ENCODE measurements at places on chromosomes 5 and 9.
A peak's percentile ranks its signal among the peaks of the same experiment; 100 is the strongest.

GRCh38 chr9:128918921-128919320 is 1.9 kb upstream of the PHYHD1 start:
- DNase-seq, result no peak

GRCh38 chr5:134570886-134571285 is 45.4 kb downstream of the JADE2 start:
- peak; percentile 57 for DNase-seq

DNA sequence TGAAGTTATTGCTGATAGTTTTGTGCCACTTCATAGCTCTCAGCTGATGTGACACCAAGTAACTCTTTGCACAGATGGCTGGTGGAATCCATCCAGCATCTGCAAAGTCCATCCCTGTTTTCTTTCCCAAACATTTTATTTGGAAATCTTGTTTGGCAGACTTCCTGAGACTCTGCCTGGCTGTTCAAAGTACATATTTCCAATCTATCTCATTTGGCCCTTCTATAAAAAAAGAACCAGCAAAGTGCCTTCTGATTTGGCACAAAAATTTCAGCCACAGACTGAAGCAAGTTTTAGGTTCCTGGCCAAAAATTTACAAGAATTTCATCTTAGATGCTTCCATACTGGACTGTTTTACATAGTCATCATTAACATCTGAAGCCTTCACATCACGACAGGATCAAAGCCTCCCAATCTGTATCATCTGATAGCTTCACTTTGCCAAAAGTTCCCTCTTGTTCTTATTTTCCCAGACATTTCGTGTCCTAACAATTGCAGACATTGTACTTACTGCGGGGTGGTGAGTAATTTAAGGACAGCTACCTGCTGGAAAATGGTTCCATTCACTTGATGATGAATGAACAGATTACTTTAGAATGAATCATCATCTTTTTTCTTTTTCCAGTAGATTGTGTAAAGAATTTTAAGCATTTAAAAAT is 377.3 kb downstream of the KIAA0825 start:
- DNase-seq, result no peak

GRCh38 chr5:163342306-163342705 is 95.1 kb upstream of the CCNG1 start:
- no peak for DNase-seq

DNA sequence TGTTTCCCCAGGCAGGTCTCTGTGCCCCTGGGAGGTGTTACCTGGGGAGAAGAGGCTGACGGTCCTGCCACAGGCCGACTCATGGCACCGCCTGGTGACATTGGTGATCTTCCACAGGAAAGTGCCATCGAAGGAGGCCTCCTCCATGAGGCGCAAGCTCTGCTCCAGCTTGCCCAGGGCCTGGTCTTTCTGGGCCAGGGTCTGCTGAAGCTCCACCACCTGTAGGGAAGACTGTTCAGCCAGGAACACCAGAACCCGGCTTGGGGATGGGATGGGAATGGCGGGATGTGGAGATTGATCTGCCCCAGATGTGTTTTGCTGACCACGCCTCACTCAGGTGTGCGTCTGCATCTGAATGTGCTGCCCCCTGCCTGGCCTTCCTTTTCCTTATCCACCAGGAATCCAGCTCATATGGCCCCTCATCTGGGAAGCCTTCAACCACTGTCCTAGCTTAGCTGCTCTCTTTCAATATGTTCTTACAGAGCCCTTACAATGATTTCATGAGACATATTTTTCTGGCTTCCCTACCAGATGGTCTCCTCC is 15.2 kb downstream of the TRAF1 start:
- DNase-seq, result peak; percentile 5

GRCh38 chr9:71509054-71509453 is 259.3 kb downstream of the CEMIP2 start:
- no peak for DNase-seq

DNA sequence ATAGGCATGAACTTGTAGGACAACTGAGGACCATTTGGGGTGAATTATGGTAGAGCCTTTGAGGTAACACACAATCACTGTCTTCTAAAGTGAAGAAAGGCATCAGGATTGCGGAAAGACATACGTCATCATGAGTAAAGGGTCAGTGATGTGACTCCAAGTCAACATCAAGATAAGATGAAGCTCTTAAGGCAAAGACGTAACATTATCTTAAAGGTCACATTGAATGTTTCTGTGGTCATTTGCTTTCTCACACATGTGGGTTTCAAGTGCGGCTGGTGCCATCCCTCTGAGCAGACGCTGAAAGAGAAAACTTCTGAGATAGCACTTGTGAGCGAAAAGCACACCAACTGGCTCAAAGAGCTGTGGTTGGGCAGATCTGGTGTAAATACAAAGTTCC is 63.3 kb upstream of the GRAMD2B start:
- no peak for DNase-seq

GRCh38 chr9:126508928-126509327 is 104.8 kb upstream of the LMX1B start:
- no peak for DNase-seq

DNA sequence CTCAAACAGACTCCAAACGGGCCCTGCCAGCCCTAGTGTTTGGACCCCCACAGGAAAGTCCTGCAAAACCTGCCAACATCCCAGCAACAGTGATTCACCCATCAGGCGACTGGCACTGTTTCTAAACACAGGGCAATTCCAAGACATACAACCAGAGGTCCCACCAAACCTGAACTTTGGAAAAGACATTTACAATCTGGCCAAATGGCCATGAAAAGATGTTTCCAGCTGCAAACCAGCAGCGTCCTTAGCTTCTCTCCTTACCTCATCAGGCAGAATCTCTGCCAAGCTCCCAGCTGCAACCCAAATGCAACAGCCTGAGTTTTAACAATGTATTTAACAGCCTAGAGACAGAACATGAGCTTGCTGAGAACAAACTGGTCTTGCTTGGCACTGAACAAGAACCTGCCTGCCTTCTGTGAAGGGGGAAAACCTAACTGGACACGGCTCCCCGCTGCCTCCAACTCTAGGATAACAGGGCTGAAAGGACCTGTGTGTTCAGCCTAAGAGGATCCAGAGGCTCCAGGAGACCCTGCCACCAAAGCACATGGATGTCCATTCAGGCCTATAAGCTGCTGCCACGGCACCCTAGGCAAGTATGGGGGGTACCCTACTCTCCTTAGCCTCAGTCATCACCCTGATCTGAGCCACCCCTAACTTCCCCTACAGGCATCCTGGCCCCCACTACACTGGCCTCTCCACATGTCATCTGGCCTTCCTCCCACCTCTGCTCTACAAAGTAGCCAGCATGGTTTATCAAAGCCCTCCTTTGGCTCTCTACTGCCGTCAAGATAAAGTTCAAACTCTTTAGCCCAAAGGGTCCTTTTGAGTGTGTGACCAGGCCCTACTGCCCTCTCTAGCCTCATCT is 5.6 kb downstream of the P4HA2 start:
- peak; percentile 72 for DNase-seq

- peak; percentile 56 for DNase-seq
Observed at GRCh38 chr9:70510157-70510770, 95.8 kb upstream of the KLF9 start.

DNA sequence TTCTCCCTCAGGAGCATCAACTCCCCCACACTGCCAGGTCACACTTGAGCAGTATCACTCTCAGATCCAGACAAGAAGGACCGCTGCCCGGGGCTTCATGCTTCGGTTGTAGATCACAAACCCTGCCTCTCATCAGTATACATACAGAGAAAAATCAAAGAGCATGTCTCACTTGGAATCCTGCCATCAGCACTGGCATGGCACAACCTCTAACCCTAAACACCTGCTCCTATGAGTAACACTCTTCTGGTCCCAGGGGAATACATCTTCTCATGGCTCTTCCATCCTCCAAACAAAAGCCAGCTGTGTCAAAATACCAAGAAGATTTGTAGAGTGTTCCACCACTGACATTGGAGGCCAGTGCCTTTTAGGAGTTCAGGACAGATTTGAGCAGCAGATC is 84.8 kb upstream of the MIER3 start:
- DNase-seq, result no peak

- no peak for DNase-seq
Observed at GRCh38 chr9:129368444-129368978, 190.4 kb upstream of the IER5L start.

DNA sequence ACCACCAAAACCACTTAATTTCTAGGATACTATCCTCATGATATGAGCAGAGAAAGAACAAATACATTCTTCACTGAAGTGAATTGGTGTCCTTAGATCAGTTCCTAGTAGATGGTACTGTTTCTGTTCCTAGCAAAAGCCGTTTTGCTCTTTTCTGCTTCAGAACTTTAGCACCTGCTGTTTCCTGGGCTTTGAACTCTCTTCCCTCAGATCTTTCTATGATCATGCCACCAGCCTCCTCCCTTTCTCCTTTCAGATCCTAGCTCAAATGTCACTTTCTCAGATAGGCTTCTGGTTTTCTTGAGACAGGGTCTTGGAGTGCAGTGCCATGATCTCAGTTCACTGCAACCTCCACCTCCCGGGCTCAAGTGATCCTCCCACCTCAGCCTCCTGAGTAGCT is 118.0 kb downstream of the EGFLAM start:
- no peak for DNase-seq

All from Right ventricle myocardium superior (tissue), 1 donor.